CD4-positive, alpha-beta T cell treated with Interleukin-2 at 100 ng/mL for 4 hours (primary cell): ENCODE measurements at places on chromosomes 1 and 21.

DNA sequence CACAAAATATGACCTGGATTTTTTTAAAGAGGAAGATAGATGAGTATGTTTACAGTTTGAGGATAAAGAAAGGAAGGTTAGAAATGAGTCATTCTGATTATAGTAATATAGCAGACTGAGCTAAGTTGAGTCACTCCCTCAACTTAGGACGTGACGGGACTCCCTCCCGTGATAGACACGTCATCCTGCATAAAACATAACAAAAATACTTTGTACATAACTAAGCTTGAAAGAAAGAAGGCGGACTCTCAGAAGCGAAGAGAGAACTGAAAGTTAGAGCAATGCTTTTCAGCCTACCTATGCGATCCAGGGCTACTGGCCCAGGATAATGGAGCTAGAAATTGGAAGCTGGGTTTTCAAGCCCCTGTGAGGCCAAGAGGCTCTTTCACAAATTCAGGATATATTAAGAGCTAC, 53.0 kb upstream of the DESI2 start:
- DNase-seq = peak; percentile 49

GRCh38 chr1:88001460-88001859, 672.8 kb downstream of the LMO4 start:
- no peak for DNase-seq

DNA sequence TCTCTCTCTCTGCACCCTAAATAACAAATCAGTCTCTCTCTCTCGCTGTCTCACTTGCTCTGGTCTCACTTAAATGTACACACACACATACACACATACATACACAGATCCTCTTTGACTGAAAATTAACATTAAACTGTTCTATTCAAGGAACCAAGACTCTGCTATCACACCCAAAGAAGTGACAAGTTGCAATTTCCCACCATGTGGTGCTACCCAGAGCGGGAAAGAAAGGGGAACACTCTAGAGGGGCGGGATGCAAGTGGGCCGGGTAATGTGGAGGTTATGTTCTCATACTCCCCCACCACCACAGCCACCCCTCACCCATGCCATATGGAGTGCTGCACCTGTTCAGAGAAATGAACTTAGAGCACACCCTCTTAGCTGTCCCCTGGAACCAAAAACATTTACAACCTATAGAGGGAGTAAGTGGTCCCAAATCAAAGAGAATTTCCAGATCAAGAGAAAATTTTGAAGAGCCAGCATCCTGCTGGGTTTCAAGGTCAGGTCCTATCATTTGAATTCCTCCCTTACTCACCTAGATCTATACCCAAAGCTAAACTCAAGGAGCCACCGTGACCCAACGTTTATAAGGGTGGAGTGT, 319.4 kb downstream of the BRINP2 start:
- no peak for DNase-seq

- no peak for DNase-seq
These were observed 17.5 kb downstream of the FBXO42 start for GRCh38 chr1:16334655-16335340.

GRCh38 chr1:17059391-17060305, 5.8 kb upstream of the SDHB start:
- peak; percentile 31 for DNase-seq

GRCh38 chr1:47792779-47793178, 204.4 kb downstream of the TRABD2B start:
- no peak for DNase-seq

DNA sequence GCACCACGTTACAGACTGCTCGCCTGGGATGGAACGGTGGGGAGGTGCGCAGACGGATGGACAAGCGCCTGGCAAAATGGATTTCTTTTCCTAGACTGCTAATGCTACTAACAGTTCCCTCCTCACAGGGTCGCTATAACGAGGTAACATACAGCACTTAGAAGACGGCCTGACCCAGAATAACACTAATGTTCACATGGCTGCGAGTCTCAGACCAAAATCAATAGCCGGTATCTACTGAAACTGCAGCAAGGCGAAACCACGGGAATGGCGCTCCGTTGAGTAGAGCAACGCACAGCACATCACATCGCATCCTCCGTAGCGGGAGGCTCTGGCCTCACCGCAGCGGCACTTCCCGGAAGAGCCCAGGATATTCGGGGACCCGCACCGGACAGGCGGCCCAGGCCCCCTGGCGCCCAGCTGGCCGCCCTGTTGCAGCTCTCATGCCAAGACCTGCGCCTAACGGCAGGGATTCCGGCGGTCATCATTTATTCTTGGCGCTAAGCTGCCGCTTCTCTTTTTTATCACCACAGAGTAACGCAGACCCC, 46.6 kb downstream of the VPS26C start:
- peak; percentile 35 for DNase-seq

GRCh38 chr1:220565670-220566069, 37.7 kb downstream of the MARK1 start:
- no peak for DNase-seq

DNA sequence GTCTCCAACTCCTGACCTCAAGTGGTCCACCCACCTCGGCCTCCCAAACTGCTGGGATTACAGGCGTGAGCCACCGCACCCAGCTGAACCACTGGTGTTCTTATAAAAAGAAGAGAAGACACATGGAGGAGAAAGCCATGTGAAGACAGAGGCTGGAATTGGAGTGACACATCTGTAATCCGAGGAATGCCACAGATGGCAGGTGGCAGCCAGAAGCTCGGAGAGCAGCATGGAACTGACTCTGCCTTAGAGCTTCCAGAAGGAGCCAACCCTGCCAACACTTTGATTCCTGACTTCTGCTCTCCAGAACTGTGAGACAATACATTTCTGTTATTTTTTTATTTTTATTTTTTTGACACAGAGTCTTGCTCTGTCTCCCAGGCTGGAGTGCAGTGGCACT, 59.0 kb upstream of the ATP2B4 start:
- DNase-seq = no peak
